ENCODE measurements at places on chromosomes 3 and 15. TPM values are rescaled to one million over a fixed set of nuclear protein-coding genes. Genes with fewer than 3 reads are reported as not detected.

The CHD2 gene
- 28.2 TPM for total RNA-seq

The CNTN3 gene
- total RNA-seq, result not detected

The TLR9 gene
- not detected for total RNA-seq

The USP13 gene
- 13.3 TPM for total RNA-seq

The ACAA1 gene
- total RNA-seq, result 58.6 TPM

The AP4E1 gene
- 10.5 TPM for total RNA-seq
